ENCODE measurements at places on chromosomes 2 and 18. TPM values are rescaled to one million over a fixed set of nuclear protein-coding genes. Genes with fewer than 3 reads are reported as not detected.

Gene ANKRD30B
- not detected for total RNA-seq

Gene C2orf15
- total RNA-seq, result 4.6 TPM

DNA sequence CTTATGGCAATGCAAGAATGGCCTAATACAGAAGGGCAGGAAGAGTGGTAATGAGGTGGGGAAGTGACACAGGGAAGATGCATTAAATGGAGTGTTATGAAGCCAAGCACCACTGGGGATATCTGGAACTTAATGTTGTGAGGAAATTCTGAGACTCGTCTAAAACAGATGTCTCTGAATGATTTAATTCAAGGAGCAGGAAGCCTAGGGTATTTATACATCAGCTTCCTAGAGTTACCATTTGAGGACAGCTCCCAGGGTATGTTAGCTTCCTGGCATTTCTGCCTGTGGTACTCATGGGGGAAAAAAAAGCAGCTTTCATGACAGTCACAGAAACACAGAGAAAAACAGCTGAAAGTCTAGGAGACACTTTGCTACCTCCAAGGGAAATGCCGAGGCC is 989.5 kb downstream of the CBLN2 start:
- no peak for DNase-seq

DNA sequence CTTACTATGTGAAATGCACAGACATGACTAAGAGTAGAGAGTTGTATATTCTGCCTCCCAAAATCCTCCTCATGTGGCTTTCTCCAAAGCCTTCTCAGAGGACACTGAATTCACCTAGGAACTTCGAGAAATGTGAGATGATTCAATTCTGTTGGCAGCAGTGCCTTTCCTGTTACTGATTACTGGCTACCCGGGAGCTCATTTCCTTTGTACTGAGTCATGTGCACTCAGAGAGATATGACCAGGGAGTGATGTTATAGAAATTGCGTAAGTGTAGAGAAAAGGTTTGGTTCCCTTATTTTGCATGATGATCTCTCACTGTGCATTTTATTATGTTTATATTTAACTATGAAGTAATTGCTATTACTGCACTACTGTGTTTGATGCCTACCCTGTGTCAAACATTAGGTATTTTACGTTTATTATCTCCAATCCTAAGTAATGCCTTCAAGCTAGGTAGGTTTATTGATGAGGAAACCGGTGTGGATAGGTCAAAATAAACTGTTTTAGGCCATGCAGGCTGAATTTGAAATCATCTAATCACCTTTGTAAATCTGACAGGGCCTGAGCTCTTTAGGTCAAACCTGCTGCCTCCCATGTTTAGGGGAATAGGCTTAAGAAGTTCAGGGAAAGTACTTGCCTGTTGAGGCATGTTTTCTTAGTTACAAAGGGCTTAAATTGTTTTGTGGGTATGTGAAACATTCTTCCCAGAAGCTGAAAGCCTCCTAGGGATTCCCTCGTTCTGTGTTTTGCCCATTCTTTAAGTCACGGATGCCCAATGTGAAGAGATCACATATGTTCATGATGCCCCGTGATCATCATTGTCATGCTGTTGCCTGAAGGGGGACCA is 86.8 kb downstream of the FMNL2 start:
- no peak for DNase-seq

DNA sequence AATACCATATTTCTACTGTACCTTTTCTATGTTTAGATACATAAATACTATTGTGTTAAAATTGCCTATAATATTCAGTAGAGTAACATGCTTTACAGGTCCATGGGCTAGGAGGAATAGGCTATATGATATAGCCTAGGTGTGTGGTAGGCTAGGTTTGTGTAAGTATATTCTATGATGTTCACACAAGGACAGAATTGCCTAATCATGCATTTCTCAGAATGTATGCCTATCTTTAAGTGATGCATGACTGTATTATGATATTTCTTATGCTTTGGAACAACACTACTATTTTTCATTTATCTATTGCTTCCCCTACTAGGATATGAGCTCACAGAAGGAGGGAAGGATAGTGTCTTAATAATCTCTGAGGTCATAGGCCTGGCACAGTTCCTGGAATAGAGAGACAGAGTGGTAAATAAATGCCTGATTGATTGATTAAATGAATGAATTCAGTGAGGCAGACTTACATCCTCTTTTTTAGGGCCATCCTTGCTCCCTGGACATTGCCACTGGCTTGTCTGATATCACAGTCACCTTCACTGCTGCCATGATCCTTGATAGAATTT is 121.0 kb downstream of the MYO3B start:
- DNase-seq, result no peak

DNA sequence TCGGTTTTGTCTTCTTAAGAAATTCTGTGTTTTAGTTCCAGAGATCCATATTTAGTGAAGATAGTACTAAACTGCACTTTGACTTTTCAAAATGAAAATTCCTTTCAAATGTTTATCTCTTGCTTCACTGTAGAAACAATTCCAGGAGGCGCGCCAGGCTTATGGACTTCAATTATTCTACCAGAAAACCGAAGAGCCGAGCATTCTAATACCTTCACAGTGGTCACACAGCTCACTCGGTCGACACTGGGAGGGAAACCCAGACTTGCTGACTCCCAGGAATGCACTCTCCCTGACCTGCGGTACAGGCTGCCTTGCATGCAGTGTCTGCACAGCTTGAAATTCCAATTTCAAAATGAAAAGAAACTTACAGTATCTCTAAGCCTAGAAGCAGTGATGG is 119.9 kb upstream of the PIEZO2 start:
- no peak for DNase-seq

GRCh38 chr2:144659731-144660275 is 139.9 kb upstream of the ZEB2 start:
- DNase-seq, result peak; percentile 69

Gene SLC23A3
- 2.4 TPM for total RNA-seq

Gene UGT1A4
- total RNA-seq, result 2.6 TPM

- DNase-seq, result no peak
Observed at GRCh38 chr2:234415706-234416105, 81.2 kb downstream of the ARL4C start.

Gene REG1B
- not detected for total RNA-seq

GRCh38 chr18:23972453-23972852 is 42.1 kb upstream of the TTC39C start:
- DNase-seq, result no peak

GRCh38 chr18:25121442-25121841 is 230.5 kb downstream of the ZNF521 start:
- DNase-seq, result no peak

Gene DCDC2C
- total RNA-seq, result not detected

DNA sequence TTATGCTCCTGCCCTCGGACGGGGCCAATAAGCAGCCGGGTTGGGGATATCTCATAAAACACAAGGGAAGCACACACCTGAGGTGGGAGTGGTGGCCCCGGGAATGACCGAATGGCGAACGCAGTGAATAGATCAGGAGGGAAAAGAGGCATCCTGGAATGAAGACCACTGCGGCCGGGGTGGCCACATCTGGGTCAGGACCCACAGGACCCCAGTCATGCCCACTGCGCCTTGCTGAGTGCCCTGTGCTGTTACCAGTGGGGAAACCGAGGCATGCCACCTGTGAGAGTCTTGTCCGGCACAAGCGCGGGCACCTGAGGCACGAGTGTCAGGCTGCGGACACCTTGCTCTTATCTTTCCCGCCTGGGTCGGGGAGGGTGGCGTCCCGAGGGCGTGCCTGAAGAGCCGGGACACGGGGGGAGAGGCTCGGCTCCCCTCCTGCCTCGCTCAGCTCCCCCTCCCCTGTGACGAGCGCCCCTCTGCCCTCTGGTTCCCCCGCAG is 1.6 kb downstream of the PDCD1 start:
- DNase-seq, result peak; percentile 75

- no peak for DNase-seq
Observed at GRCh38 chr2:157469726-157470125, 25.8 kb upstream of the CYTIP start.

DNA sequence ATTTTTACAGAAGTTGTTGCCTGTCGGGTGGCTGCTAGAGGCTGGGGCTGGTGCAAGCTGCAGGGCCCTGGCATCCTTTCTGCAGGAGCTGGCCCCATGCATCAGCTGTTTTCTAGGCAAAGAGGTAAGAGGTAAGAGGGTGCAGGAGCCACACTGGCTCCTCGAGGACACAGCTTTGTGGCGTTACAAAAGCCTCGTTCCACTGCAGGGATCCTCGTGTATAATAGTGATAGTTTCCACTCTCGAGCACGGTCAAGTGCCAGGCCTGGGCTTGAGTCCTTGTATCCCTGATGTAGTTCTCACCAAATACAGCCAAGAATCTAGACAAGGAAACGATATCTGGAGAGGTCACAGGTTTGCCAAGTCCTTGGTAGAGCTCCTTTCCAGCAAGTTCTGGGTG is 33.2 kb upstream of the FHOD3 start:
- DNase-seq, result no peak

Gene BARD1
- 75.9 TPM for total RNA-seq

GRCh38 chr2:112787294-112787693 is 3.0 kb upstream of the IL1A start:
- no peak for DNase-seq

Gene BOLL
- total RNA-seq, result not detected

- no peak for DNase-seq
Observed at GRCh38 chr18:55252901-55253300, 293.6 kb upstream of the CCDC68 start.

GRCh38 chr18:37391698-37392548 is 173.7 kb downstream of the CELF4 start:
- no peak for DNase-seq

DNA sequence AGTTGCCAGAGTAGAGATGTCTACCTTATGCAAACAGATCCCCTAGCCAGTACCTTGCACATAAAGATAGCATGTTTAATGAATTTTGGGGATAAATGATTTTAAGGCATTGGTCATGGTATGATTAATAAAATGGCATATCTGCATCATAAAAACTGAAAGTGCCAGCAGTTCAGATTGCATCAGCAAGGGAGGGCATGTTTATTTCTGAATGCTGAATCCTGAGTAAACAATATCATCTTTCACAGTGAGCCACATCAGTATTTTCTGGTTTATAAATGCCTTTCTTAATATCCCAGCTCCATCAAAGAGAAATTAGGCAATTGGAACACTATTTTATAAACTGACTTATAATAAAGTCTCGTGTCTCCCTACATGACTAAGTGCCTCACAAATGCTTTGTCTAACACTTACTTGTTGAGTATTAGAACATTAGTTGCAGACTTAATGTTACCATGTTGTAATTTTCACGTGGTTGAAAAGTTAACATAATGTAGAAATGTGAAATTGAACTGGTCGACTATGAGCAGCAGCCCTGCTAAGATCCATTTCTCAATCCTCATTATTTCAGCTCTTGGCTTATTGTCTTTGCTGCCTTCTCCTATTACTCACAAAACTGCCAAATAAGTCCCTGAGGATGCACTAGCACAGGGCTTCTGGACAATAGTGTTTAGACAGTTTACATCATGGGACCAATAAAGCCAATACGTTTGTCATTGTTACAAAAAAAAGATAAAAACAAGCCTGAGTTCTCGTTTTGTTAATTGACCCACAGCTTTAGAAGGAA is 48.0 kb downstream of the LANCL1 start:
- no peak for DNase-seq

DNA sequence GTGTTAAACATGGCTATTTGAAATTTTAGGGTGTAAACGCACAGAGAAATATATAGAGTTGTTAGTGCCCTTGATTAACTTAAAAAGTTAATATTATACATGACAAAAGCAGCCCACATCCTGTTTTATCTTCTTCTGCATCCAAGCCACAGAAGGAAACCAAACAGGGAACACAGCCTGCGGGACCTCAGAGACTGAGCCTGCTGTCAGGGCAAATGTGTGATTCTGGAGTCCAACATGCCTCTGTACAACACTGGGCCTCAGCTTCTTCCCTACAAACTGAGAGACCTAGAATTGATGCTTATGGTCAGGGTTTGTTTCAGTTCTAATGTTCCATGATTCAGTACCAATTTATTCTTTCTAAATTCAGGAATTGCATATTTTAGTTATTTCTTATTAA is 404.7 kb downstream of the FBXO15 start:
- DNase-seq, result no peak

GRCh38 chr2:23495661-23496114 is 110.7 kb downstream of the KLHL29 start:
- no peak for DNase-seq
